Central memory CD8-positive, alpha-beta T cell (primary cell): ENCODE measurements at places on chromosomes 16 and 17.

GRCh38 chr17:42394838-42395237, 6.6 kb upstream of the STAT3 start:
- no peak for DNase-seq

DNA sequence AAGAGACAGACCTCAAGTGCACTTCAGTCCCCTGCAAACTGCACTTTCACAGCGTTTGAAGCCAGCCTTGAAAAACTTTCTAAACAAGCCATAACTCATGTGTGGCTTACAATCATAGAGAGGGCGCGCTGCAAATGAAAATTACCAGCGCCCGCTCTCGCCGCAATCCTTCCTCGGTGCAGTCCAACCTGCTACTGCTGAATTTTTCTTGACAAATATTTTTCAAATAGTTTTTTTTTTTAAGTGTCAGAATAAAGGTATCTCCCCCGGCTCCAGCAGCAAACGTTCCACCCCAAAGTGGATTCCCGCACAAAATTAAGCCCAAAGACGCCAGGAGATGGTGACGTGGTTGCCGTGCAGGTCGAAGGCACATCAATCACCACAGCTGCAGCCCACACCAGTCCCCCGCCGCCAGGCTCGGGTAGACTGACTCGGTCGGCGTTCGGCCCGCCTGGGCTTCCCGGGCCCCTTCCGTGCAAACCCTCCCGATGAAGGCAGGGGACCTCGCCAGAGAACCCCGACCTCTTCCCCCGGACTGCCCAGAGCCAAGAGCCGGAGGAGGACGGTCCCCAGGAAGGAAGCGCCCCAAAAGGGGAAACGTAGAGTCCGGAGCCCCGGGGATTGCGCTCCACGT, 630 bp downstream of the GRB2 start:
- DNase-seq: peak; percentile 18

DNA sequence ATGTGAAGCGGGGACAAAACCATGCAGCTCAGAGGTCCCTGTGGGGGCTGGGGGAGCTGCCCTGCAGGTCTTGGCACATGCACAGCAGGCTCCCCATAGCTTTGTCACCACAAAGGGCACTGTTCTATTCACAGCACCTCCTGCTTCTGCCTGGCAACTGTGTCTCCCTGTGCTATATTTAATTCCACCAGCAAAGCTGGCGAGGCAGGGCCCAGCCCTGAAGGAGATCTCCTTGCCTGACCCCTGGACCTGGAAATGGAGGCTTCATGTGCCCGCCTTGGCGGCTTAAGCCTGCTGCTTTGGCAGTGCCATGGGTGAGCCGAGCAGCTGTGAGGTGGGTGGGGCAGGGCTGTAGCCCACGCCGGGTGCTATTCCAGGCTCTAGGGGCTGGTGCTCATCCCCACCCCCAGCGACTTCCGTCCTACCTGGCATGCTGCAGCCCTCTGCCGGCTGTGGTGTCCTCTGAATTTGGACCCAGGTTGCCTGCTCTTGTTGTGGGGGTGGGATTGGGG, 6.8 kb downstream of the LDHD start:
- DNase-seq: no peak

DNA sequence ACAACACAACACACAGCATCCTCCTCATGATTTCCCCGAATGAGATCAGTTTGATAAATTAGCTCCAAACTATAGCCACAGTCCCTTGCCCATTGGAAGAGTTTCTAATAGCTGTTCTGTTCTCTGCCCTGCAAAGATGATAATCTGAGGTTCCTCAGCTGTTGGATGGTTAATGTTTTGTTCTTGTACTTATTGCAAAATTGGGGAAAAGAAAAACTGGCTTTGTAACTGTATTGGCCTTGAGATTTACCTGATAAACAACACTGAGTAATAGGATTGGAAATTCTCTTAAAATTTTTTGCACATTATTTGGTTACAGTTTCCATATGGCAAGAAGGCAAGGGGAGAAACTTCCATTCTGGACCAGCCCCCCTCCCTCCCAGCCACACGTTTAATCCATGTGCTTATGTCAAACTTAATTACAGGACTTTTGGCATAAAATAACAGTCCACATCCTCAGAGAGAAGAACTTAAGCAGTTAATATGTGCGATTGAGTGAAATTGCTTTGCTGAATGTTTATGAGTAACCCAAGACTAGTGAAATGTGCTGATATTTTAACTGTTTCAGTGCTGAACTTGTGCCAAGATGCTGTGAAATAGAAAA, 119.1 kb upstream of the ZFHX3 start:
- no peak for DNase-seq

GRCh38 chr17:48002266-48002915, 31.5 kb downstream of the CDK5RAP3 start:
- DNase-seq: no peak

- no peak for DNase-seq
Measured at GRCh38 chr16:70416748-70417616, 21.9 kb downstream of the ST3GAL2 start.

GRCh38 chr17:49553676-49554335, 21.9 kb upstream of the NXPH3 start:
- no peak for DNase-seq

DNA sequence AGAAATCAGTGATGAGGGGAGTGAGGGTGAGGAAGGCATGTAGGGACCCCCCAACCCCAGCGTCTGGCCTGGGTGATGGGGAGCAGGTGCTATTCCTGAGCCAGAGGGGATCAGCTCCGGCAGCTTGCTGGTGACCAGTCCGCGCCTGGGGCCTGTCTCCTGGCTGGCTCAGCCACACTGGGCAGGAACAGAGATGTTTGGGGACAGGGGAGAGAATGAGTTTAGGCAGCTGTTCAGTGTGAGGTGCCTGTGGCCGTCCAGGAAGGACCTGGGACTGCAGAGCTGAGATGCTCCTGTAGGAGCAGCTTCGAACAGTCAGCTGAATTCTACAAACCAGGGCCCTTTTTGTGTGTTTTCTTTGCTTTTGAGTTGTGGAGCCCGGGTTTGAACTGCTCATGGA, 23.2 kb upstream of the SPNS2 start:
- DNase-seq: no peak

DNA sequence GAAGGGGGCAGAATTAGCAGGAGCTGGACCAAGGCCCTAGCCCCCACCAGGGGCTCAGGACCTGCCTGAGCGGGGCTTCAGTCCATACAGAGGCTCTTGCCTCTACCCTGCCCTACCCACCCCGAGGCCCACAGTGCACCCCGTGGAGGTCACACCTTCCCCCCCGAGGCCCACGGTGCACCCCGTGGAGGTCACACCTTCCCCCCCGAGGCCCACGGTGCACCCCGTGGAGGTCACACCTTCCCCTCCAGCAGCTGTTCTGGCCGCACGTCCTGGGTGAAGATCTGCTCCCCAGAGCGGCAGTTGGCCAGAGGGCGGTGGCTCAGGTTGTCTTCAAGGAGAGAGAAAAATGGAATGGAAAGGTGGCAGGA, 11.4 kb downstream of the CASKIN2 start:
- no peak for DNase-seq
